Activated T-helper 1 cell treated with anti-CD3 and anti-CD28 coated beads, Interleukin-12 subunit alpha, Interleukin-12 subunit beta, Interleukin-2, Interleukin-4 antibody, amounts not matched to agents 30 ng/mL and 10 ng/mL and 1 ng/mL, durations not matched to agents 14 hours and 24 hours and 36 hours (primary cell): ENCODE measurements at places on chromosomes 5 and 9.

DNA sequence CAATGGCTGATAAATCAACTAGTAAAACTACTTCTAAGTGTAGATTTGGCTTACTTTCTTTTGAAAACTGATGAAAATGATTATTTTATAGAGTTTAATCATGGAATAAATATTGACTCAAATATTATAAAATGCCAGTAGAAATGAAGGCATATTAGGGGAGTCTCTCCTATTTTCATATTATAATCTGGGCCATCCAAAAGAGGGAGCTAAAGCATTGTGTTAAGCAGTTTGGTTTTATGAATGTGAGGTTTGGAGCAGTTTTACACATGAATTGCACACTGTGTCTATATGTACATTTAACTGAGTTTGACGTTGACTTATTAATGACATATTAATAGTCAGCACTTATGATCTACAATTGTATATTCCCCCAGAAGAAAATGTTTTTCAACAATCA is 17.4 kb downstream of the CDH9 start:
- DNase-seq = no peak

- no peak for DNase-seq
These were observed 3.5 kb downstream of the SNCB start for GRCh38 chr5:176626876-176627236.

GRCh38 chr5:93845376-93845775 is 104.0 kb upstream of the POU5F2 start:
- no peak for DNase-seq

- no peak for DNase-seq
These were observed 43.9 kb downstream of the ARRDC3 start for GRCh38 chr5:91339063-91339705.

GRCh38 chr5:38453506-38453905 is 102.9 kb downstream of the LIFR start:
- peak; percentile 65 for DNase-seq

GRCh38 chr9:97675655-97676054 is 21.5 kb downstream of the XPA start:
- DNase-seq = no peak

DNA sequence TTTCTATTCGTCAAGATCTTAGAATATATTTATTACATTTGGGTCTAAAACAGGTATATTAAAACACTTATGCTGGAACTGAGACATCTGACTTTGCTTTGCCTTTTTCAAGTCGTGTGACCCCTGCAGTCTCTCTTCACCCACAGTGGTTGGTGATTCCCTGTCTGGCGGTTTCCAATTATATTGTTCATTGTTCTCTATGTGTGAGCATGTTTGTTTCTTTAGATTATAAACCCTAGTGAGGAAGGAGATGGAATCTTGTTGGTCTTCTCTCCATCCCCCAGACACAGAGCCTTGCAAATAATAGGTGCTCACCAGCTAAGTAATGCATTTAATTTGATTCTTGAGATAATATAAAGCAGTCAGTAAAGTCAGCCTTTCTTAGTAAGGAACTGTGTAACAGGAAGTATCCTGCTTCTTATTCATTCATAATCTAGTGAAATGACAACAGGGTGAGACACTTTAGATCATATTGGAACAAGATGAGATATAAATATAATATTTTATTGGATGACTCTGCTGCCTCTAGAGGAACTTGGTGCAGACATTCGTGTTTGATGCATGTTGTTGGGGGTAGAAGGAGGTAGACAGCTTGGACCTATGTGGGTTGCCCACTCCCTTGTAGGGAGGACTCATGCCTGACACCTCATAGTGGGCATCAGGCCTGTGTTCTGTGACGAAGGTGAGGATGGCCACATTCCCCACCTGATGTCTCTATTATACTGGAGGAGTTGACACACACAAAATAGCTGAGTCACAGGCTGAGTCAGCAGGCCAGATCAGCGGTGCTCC is 88.1 kb downstream of the FGF1 start:
- DNase-seq = no peak

DNA sequence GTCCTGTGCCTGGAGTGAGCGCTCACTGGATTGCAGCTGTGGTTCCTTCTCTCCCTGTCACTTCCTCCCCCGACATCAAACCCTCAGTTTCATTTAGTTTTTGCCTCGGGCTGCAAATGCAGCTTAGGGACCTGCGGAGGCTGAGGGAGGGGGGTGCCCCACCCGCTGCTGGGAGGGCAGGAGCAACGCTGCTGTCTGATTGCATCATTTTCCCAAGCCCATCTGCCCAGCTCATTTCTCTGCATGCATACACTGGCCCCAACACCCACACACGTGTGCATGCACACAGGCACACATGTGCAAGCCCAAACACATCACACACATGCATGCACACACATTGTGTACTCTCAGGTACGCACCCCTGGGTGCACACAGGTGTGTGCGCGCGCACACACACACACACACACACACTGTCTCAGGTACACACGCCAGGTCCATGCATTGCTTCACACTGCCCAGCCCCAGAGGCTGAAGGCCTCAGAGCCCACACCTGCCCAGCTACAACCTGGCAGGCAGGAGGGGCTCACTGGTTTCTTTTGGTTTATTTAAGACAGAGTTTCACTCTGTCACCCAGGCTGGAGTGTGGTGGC is 3.4 kb downstream of the ASS1 start:
- no peak for DNase-seq
